Dermis lymphatic vessel endothelial cell (primary cell): ENCODE measurements at places on chromosomes 5 and 9. TPM values are rescaled to one million over a fixed set of nuclear protein-coding genes. Genes with fewer than 3 reads are reported as not detected.

The ROR2 gene
- not detected in 2 replicates for total RNA-seq

The ADRB2 gene
- total RNA-seq = 13.0 and 17.3 TPM in 2 replicates

The UBE2QL1 gene
- total RNA-seq = 0.65 and 0.86 TPM in 2 replicates

The GPR21 gene
- 0.65 and 0.95 TPM in 2 replicates for total RNA-seq
